ENCODE measurements at places on chromosomes 4 and X.

DNA sequence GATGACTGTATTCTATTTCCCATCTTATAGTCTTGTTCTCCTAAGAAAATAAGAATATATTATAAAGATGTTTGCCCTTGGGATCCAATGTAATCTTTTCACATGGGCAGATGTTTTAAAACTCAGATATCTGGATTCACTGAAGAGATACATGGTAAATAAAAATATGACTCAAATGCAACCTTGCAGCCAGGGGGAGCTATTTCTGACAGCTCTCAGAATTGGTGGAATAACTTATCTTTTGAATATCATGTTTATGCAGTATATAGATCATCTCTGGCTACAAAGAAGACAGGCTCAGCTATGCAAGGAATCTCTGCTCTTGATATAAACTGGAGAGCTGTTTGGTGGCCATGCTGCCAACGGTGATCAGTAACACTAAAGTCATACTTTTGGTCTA lies 274.7 kb downstream of the GLUD2 start:
- DNase-seq, result no peak

- no peak for DNase-seq
Observed at GRCh38 chr4:154617820-154618317, 5.4 kb upstream of the FGG start.

DNA sequence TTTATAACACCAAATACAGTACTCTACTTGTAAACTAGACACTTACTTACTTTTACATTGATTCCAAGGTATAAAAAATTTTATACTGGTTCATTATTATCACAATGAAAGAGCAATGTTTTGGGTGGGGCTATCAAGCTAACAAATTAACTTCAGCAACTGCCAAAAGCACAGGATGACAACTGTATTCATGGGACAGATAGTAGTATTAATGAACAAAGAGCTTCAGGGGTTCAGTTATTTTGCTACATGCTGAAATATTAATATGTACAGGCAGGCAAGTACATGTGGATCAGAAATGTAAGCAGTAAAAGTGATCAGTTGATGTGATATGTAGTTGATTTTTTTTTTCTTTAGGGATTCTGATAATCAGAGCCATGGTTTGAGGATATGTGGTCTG lies 112.9 kb downstream of the NAA11 start:
- DNase-seq, result no peak

DNA sequence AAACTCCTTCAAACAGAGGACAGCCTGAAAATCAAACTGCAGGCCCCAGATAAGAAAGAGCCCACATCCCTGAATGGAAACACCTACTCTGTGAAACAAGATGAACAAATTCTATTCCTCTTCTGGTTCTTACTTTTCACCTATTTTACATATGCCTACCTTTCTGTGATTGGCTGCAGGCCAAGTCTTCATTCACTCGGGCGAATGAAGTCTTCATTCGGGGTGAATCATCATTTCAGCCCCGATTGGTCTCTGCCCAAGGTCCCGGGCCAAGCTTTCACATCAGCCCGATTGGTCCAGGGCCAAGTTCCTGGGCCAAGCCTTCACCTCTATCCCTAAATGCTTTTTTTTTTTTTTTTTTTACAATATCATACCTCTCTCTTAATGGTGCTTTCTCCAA lies 529.8 kb upstream of the ACTRT1 start:
- DNase-seq, result no peak

DNA sequence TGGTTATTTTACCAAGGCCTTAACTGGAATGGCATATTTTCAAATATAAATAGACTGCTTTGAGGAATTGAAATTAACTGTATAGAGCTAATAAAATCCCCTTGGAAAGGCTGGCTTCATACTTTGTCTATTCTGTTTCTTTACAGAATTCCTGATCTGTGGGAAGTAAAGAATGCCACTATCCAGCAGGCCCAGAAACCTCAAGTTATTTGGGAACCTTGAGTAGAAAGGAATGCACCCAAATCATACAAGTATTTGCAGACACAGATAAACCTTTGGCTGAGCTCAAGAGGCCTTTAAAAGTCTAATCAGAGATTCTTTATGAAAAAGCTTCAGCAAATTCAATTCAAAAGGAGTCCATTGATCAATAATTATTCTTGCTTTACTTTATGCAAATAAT lies 975.7 kb upstream of the PABPC4L start:
- no peak for DNase-seq

GRCh38 chr4:26490111-26490959 lies at the start of gene CCKAR:
Gene CCKAR (minus strand): TSS chr4:26490484. CDS start chr4:26490267, 217 bp downstream.
- no peak for DNase-seq

DNA sequence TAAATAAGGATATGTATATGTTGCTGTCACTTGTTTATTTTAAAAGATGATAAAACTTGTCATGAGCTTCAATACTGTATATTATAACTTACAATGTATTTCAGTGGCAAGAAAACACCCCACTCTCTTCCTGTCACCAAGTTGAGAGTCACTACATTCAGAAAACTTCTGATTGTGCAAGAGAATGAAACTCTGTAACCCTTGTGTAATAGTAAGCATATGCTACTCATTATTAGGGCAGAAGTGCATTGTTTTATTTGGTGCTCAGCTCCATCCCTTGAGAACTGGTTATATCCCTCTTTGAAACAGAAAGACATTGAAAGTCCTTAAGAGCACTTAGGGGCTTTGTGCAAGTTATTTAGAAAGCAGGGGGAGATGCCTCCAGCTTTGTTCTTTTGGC lies 594.5 kb downstream of the ARAP2 start:
- no peak for DNase-seq

DNA sequence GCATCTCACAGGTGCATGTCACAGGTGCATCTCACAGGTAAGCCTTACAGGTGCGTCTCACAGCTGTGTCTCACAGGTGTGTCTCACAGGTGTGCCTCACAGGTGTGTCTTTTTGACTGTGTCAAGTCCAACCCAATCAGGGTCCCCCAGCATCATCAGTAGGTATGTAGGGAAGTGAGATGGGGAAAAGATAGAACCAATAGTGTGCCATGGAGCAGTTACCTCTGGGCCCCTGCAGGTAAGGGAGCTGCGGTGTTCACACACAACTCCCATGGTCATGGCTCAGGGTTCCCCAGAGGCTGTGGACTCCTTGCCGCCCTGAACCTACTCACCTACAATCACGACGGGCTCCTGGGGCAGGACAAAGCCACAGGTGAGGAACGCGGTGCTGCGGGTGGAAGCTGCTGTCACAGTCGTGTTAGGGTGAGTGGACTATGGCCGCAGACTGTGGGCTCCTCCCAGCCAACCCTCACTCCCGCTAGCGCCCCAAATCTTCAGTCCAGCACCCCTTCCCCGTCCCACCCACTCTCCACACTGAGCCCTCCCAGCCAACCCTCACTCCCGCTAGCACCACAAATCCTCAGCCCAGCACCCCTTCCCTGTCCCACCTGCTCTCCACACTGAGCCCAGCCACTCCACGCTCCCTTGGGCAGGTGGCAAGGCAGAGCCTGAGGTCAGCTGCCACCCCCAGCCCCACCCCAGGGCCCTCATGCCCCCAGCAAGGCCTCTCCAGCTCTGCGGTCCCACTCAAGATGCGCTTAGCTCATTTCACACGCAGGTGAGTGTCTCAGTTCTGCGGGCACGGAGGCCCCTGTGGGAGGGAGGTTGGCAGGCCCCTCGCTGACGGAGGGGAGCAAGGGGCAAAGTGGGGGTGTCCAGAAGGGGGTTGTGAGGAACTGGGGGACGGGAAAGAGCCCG lies 2.1 kb upstream of the PDE6B start:
- no peak for DNase-seq

DNA sequence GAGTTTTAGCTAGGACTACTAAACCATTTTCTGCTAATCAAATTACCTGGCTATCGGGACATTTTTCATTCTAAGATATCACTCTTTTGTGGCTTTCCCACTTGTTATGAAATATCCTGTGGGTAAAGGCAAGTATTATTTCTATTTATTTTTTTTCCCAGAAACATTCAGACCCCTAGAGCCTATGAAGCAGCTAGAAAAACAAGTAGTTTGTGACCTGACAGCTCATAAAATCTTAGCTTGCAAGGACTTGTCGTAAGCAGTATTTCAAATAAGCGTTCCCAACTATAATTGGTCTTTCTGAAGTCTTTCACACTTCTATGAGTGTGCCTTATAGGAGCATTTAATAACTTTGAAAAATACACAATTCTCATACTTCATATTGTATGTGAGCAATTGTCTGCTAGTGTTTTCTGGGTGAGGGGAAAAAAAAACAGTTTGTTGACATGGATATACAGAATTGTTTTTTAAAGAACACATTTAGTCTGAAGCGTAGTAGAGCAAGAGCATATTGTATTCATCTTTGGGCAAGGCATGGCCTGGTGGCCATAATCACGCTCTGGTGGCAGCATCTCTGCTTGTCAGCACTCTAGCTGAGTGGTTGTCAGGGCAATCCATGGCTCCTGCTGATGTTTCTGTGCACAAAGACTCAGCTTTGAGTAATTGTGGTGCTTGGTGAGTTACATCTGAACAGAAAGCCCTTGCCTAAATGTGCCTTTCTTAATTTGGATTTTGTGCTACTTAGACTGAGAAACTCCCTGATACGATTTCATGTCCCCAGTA lies 2.6 kb downstream of the MCUB start:
- DNase-seq, result no peak

DNA sequence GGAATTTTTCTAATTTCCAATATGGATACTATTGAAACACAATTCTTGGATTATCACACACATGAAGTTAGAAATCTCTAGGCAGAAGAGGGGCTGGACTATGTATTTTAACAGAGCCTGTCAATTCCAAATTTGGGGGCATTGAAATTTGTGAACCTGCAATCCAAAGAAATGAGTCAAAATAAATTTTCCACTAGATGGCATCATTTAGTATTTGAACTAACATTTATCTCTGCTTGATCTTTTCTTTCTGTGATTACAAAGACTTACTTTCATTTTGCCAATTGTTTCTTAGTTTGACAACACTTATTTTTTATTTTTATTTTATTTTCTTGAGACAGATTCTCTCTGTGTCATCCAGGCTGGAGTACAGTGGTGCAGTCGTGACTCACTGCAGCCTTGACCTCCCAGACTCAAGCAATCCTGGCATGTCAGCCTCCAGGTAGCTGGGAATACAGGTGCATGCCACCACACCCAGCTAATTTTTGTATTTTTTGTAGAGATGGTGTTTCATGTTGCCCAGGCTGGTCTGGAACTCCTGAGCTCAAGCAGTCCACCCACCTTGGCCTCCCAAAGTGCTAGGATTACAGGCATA lies 2.7 kb upstream of the PYURF start:
- DNase-seq, result no peak

GRCh38 chr4:174928575-174929253 lies 10.6 kb downstream of the ADAM29 start:
- no peak for DNase-seq

DNA sequence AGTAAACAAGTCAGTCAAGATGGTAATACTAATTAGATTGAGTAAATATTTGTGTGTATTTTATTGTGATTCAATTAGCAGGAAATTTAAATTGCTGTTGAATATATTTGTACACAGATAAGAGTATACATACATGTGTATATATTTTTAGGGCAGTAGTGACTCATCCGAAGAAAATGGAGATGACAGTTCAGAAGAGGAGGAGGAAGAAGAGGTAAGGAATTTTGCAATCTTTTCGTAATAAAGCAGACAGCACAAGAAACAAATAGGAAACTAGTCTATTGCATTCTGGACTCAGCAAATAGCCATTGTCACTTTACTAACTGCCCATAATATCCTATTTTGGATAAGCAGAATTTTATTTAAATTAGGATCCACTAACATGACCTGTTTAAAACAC lies 6.6 kb downstream of the IBSP start:
- DNase-seq, result no peak

- no peak for DNase-seq
Observed at GRCh38 chr4:137124278-137124932, 407.9 kb downstream of the PCDH18 start.

DNA sequence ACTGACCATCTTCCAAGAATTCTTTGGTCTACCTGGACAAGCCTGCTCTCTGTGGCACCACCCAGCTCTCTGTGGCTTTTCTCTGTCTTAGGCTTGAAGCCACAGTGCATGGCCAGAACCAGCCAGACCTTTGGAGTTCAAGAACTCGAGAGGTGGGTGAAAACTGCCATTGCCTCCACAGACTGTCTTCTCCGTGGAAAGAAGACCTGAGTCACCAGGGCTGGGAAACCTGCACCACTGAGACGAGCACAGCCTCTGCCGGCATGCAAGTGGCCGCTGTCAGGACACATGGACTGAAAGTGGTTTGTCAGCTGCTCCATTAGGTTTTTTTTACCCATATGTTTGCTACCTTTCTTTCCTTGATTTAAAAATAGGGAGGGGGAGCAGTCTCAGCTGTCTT lies 74.5 kb downstream of the MGST2 start:
- DNase-seq, result no peak

DNA sequence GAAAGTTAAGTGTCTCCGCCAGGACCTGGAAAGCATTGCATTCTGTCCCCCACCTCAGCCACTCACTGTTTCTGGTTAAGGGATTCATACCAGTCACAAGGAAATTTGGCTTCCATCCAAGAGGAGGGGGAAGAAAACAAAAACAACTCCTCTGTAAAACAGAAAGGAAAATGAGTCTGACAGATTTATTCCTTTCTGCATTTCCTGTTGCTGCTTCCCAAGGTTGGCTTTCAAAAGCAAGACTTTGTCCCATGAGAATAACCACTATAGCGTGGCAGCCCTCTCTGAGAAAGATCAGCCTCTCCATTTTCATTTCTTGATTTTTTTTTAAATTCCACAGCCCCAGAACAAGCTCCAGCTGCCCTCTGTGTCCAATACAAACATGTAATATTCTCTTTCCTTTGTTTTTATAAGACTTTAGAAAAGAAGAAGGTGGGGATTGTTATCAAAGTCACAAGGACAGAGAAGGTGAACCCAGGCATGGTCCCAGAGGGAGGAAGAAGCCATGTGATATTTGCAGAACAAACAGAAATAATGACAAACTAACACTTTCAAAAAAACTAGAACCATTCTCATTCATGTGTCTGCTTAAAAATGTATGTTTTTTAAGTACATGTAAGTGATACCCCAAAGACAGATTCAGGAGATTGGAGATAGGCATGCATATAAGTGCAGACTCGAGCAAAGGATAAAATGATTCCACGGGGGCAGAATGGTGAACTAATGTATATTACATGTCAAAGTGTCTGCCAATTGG lies 90.7 kb upstream of the DCLK2 start:
- DNase-seq, result no peak

DNA sequence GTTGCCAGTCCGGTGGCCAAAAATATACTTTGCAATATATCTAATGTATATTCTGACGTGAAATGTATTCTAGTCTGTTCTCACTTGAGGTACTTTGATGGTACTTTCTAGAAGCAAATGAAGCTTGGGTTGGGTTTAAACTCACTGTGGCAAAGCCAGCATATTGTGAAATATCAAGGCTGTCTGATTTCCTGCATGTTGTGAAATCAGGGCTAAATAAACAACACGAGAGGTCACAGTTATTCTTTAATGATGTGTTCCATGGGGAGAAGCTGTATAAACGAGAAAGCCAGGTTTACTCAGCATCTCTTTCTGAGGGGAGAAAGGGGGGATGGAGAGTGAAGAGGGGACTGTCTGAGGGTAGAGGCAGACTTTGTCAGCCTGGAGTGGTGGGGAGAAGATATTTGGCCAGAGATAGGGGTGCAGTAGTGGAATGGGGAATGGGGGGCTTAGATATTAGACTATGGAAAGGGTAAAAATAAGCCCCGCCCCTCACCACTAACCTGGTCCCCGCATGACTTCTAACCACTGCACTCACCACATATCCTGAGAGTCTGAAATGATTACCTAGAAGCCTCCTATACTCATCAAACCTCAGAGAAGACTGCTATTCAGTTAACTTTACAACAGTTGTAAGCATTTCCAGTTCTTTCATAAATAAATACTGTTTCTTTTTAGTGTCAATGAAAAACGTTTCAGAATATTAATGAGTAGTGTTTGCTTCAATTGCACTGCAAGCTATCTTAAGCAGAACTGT lies 5.9 kb upstream of the SCARB2 start:
- no peak for DNase-seq

- DNase-seq, result no peak
Observed at GRCh38 chrX:14354521-14354920, 174.8 kb upstream of the GLRA2 start.
